ENCODE measurements at places on chromosomes 2 and 18.

GRCh38 chr2:207694811-207695281, 16.6 kb upstream of the CCNYL1 start:
- DNase-seq: no peak

DNA sequence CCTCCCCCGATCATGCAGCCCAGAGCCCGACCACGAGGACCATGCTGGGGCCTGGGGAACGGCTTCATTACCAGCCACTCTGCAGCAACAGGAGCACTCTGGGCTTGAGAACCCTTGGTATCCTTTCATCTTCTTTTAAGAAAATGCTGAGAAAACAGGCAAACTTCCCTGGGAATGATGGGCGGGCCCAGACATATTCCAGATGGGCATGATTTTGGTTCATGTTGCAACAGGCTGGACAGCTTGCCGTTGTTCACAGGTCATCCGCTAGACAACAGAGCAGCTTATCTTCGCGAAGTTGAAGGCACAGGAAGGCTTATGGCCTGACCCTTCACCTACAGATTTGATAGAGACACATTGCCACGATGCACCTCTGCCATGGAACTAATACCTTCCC, 121.0 kb downstream of the KLHL29 start:
- DNase-seq: no peak

DNA sequence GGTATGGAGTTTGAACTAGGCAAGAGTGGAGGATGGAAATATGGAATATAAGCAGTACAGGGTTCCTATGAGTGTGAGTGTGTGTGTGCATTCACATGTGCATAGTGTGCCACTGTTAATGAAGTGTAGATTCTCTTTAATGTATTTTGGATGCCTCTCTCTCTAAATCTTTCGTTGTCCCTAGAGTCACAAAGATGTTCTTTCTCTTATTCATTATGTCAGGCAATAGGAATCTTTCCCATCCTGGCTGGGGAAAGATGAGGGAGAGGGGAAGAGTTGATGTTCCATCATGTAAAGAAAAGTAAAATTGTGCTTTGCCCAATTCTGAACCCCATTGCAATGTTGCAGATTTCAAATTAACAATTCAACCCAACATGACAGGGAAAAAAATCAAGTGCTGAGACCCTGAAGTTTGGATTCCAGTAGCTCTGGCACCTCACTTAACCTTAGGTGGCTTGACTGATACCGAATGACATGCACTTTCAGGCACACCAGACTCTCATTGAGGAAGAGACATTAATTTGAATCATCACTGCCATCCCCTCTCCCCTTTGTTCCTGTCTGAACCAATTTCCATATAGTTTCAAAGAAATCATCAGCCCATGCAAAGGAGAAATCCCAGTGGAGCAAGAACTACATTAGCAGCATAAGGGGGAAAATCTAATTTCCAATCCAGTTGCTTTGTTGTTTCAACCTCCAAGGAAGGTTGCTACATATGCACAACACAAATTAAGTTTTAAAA, 28.0 kb downstream of the KLF7 start:
- DNase-seq: no peak

DNA sequence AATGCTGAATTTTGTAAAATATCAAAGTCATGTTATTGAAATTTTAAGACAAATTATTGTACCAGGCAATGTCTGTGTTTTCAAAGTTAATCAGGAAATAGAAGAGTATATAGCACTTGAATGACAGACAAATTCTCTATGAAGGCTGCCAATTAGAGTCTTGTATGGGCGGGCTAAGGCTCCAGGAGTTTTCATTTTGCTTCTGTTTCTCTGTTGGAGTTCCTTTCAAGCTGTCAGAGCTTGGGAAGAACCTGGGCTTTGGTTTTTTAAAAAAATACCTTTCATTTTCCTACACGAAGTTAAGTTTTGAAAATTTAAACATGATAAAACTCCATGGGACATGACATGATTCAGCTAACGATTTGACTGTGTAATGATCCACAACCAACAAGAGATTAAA, 339.0 kb upstream of the KCNH7 start:
- no peak for DNase-seq

DNA sequence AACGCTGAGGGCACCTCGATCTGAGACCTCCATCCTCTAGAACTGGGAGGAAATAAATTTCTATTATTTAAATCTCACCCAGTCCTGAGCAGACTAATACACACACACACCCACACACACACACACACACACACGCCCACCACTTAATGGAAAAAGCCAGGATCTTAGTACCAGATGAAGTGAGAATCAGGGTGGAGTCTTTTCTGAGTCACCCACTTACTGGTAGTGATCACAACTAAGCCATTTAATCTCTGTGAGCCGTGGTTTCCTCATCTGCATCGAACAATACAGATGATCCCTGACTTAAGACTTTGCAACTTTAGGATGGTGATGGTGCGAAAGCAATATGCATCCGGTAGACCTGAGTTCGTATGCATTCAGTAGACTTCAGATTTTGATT, 18.6 kb downstream of the THNSL2 start:
- no peak for DNase-seq

DNA sequence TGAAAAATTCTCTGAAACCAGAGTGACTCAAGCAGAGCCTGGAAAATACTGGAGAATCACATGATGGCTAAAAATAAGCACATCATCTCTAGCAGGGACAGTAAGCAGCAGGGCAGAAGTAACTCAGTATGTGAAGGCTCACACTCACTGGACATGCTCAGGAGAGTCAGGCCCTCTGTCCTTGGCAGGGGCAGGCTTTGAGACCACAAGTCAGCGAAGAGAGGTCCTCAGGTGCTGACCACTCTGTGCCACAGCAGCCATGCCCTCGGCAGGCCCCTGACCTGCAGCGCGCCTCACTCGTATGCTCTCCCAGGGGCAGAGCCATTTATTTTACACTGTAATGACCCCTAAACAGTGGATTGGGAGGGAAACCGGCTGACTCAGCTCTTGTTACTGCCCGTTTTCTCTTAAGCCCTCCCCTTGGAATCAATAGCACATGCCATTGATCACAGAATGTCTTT, 76.8 kb downstream of the MAPRE2 start:
- no peak for DNase-seq

GRCh38 chr2:211762479-211762878, 776.1 kb downstream of the ERBB4 start:
- no peak for DNase-seq

GRCh38 chr2:10333247-10333613, 30.5 kb downstream of the HPCAL1 start:
- no peak for DNase-seq

DNA sequence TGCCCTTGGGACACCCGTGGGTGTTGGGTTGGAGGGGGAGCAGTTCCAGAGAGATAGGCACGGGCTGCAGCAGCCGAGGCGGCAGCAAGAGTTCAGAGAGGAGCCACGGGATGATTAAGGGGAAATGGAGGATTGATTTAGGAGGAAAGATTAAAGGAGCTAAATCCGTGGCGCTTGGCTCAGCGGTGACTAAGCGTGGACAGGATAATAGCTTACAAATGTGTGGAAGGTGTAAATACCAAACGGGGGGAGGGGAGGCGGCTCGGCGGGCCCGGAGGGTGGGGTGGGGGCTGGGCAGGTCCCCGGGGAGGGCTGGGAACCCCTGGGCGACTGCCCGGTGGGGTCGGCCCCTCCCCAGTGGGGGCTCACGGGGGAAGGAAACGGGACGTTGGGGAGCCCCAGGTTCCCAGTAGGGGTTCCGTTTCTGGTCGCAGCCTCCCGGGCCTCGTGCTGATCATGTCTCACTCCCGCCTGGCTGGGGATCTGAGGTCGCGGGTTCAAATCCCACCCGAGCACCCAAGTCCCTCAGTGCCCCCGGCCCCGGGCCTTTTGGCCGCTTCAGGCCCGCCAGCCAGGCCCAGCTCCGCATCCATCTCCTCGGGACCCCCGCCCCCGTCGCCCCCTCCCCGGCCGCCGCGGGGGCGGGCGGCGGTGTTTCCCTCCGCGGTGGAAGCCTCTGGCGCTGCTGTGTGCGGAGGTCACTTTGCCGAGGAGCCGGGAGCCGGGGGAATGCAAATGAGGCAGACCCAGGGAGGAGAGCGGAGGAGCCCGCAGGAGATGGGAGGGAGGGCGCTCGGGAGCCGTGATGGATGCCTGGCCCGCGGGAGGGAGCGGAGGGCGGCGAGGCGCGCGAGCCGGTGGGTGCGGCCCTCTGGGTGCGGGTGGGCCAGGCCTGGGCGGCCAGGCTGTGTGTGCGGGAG, 8.1 kb downstream of the ASIC4 start:
- DNase-seq: no peak

GRCh38 chr2:156541706-156542105, 105.5 kb downstream of the GPD2 start:
- no peak for DNase-seq

- no peak for DNase-seq
Observed at GRCh38 chr2:107669335-107669734, 157.4 kb upstream of the RGPD4 start.
